ENCODE measurements at places on chromosomes 3 and 15.
A peak's percentile ranks its signal among the peaks of the same experiment; 100 is the strongest.

DNA sequence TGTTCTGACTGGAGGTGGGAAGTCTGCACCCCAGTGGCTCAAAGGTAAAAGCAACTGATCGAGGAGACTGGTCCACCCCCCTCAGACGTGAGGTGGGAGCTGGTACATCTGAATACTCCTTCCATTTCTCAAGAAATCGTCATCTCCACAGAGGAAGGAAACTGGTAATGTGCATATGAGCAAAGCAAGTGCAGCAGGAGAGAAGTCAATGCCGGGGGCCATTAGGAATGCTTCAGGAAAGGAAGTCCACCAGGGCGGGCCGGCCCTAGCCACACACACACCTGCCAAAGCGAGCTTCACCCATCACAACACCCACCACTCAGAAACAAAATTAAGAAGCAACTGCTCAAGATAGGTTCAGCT, 8.5 kb downstream of the TBC1D2B start:
- no peak for DNase-seq

- DNase-seq, result no peak
These were observed 84.9 kb downstream of the EPHB1 start for GRCh38 chr3:134879990-134880389.

- DNase-seq, result no peak
These were observed at the start of gene PPM1M for GRCh38 chr3:52245322-52246263. Gene PPM1M (plus strand): TSS chr3:52245759. CDS start chr3:52245825, 66 bp downstream.

- no peak for DNase-seq
These were observed 2.3 kb upstream of the SHC4 start for GRCh38 chr15:48965972-48966371.

- DNase-seq, result no peak
These were observed 650.0 kb upstream of the CFAP20DC start for GRCh38 chr3:59699648-59700320.

GRCh38 chr3:15859507-15860013, 61.8 kb upstream of the ANKRD28 start:
- peak; percentile 57 for DNase-seq

GRCh38 chr3:170749765-170750477, 120.1 kb downstream of the RPL22L1 start:
- DNase-seq, result no peak

GRCh38 chr3:185680231-185680630, 94.1 kb downstream of the SENP2 start:
- DNase-seq, result no peak

DNA sequence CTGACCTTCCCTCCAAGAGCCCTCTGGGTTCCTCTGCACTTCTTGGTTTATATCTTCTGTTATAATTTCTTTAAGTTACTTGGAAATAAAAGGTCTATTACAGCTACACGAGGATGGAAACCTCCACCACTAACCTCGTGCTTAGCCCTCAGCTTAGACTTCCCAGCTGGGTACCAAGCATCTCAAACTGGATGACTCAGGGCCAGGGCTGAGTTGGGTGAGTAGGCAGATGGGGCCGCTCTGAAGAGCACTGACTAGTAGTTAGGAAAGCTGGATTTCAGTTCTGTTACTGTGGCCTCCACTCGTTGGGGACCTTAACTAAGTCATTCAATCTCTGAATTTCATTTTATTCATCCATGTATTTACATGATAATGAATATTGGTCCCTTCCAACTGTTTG, 1036.6 kb downstream of the IGSF11 start:
- DNase-seq, result no peak

DNA sequence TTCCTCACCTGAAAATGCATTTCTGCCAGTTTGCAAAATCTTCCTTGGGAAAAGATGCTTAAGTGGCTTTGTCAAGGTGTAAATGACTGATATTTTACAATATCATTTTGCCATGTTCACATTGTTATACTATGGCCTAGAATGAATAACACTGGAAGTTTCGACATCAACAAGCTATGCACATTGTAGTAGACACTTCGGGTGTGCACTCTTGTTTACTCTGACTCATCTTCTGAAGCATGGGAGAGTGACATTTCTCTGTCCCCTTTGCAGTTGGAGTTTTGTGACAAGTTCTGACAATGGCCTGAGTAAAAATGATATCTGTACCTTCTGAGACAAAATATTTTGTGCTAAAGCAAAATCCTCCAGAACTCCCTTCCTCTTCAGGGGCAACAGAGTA, 567.0 kb upstream of the RGMA start:
- DNase-seq, result no peak

- DNase-seq, result no peak
These were observed 310.6 kb downstream of the NLGN1 start for GRCh38 chr3:173708191-173708590.

GRCh38 chr15:51505251-51505650, 117.3 kb downstream of the DMXL2 start:
- no peak for DNase-seq

- DNase-seq, result no peak
These were observed 820.8 kb downstream of the IGSF11 start for GRCh38 chr3:118213892-118214291.

- DNase-seq, result no peak
These were observed 33.5 kb downstream of the PDIA5 start for GRCh38 chr3:123100193-123100776.

DNA sequence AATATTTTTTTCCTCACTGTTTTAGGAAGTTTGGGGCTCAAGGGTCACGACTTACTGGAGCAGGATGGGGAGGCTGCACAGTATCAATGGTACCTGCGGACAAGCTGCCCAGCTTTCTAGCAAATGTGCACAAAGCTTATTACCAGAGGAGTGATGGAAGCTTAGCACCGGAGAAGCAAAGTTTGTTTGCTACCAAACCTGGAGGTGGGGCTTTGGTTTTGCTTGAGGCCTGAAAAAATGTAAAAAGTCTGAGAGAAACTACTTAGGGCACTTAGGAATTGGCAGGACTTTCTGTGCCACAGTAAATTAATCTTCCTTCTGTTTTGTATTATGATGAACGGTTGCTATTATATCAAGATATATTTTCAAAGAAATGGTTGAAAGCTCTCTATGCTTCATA, 95.1 kb upstream of the FGF7 start:
- no peak for DNase-seq

DNA sequence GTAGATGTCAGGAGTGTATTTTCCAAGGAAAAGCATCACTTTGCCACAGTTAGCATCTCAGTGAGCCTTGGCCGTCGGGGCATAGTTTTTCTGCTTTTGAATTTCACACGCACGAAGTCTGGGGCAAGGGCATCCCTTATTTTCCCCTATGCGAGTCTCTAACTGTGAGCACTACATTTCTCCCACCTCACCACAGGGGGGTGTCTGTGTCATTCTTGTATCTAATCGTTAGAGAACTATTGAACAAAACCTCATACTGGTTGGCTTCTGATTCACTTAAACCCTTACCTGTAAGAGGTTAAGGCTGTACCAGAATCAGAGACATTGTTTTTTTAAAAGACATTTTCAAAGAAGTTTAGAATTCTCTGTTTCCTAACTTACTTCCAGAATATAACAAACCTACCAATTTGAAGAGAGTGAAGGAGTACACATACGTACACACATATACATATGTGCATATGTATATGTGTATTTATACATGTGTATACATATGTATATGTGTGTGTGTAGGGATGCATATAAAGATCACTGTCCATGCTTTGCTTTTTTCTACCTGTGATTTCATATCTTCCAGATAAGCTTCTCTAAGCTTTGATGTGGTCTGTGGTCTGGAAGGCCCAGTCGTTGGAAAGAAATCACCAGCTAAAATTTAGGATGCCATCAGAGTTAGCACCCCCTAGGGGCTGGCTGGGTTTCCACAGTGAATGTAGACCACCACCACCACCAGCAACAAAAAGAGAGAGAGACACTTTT, 49.4 kb downstream of the MYZAP start:
- no peak for DNase-seq

GRCh38 chr15:46556559-46557379, 921.9 kb downstream of the SQOR start:
- no peak for DNase-seq

- DNase-seq, result no peak
These were observed 41.6 kb downstream of the PARP15 start for GRCh38 chr3:122619040-122619439.

DNA sequence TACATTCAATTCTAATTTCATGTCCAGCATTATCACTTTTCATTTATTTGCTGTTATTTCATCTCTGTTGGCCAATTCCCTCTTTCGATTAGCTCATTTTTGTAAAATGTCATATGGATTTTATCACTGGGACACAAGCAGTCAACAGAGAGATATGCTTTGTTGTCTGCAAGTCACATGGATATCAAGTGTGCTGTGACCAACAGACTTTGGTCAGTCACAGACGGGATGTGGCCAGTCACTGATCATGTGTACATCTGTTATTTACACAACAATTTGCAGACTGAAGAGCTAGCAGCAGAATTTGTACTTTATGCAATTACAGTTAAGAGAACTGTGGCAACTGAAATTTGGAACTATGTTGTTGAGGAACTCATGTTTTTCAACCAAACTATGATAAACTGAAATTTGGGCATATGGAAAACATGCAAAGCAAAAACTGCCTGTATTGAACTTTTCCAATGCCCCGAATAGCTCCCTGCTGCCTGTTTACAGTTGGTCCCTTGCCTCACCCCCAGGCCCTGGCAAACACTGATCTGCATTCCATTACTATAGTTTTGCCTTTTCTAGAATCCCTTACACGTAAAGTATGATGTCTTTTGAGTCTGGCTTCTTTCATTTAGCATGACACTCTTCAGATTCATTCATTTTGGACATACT, 104.4 kb downstream of the RPL22L1 start:
- no peak for DNase-seq

- DNase-seq, result no peak
These were observed 164.3 kb upstream of the IL12A start for GRCh38 chr3:159824333-159824732.

DNA sequence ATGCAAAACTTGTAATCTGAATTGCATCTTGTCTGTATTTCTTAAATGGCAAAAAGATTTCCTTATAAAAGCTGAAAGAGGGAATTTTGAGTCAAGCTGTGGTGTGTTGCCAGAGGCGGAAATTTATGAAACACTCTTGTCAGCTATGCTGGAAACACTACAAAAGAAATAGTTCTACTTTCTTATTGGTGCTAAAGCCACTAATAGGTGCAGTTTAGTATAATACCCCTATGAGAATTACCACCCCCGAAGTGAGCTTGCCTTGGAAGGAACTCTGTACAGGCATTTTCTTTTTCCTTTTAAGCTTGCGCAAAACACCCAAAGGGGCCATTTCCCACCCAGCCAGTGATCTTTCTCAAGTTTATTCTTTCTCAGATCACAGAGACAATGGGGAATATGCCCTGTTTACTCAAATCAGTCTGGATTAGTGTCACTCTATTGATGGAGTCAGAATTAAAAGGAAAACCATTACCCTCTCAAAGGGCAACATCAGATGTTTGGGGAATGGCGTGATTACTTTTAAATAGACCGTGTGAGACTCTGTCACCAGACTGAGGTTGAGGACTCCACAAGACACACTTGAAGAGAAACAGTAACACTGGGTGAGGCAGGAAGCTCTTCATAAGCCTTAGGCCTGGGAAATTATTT, 166.0 kb downstream of the TP63 start:
- DNase-seq, result no peak

DNA sequence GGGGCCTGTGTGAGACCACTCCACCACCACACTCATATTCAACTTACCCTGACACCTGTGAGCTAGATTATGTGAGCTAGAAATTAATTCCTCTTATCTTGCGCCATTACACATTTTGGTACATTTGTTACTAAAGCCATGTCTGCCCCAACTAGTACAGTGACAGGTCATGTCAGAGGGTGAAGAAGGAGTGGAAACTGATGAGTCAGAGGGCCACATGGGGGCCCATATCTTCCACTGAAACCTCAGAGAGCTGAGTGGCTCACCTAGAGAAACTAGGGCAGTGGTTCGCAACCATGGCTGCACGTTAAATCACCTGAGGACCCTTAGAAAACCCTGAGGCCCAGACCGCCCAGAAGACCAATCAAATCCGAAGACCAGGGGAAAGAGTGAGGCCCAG, 15.7 kb upstream of the MEF2A start:
- DNase-seq, result no peak

DNA sequence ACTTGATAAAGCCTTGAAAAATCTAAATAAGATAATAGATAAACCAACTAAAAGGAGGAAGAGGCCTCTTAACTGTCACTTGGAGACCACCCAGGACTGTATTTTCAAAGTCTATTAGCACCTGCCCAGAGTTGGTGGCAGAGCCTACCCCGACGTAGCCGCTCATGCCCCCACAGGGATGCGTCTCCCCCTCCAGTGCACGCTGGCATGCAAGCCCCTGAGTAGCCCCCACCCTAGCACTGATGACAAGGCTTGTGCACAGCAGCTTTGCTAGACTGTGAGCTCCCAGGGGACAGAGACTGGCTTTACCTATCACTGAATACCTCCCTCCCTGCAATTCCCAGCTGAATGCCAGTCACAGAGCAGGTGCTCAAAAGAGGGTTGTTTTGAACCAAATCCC, 54.1 kb upstream of the HES1 start:
- DNase-seq, result no peak
